ENCODE measurements at places on chromosomes 5 and 9.

DNA sequence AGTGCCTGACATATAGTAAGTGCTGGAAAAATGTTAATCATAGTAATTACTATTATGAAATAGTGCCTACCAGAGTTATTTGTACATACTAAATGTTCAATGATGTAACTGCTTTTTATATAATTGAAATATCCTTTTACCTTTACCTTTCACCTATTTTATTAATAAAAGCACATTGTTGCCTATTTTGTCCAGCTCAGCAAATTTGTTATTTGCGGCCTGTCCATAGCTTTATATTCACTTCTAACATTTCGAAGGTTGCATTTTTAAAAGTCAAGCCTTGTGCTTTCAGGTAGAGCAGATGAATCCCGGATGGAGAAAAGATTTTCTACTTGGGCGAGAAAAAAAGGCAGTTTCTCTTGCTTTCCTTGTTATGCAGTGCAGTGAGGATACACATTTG lies 119.3 kb downstream of the TLE1 start:
- DNase-seq, result no peak

DNA sequence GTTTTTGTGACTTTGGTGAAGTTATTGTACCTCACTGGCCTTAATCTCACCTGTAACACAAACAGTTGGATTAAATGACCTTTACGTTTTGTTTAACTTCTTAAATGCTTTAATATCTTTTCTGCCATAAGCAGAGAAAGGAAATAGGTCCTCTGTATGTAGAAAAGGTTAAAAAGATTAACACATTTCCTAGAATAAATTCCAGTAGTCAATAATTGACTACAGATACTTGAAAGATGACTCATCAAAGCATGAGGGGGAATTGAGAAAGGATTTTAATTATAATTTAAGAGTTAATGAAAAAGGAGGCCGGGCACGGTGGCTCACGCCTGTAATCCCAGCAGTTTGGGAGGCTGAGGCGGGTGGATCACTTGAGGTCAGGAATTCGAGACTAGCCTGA lies 35.8 kb upstream of the CMYA5 start:
- no peak for DNase-seq

GRCh38 chr9:127608104-127608966 lies 3.7 kb upstream of the STXBP1 start:
- peak; percentile 21 for DNase-seq

DNA sequence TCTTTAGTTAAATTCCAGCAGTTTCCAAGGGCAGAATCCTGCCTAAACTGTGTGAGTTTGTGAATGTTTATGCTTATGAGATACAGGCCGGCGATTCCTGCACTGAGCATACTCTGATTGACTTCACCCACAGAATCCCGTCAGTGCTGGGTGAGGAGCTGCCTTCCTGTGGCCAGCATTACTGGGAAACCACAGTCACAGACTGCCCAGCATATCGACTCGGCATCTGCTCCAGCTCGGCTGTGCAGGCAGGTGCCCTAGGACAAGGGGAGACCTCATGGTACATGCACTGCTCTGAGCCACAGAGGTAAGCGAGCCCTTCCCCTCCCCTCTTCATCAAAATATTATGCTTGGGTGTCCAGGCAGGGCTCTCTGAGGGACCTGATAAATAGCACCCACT lies 103.7 kb downstream of the CMYA5 start:
- no peak for DNase-seq

DNA sequence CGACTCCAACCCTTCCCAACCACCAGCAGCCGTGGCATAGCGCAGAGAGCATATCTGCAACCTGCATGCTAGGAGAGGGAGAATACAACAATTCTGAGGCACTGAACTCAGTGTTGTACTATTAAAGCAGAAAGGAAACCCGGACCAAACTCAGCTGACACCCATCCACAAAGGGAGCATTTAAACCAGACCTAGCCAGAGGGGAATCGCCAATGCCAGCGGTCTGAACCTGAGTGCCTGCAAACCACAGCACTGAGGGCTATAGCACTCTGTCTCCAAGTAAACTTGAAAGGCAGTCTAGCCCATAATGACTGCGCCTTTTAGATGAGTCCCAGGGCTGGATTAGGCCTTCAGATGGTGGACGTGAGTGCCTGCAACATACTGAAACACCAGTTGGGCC lies 494.4 kb upstream of the PTPRD start:
- DNase-seq, result no peak

DNA sequence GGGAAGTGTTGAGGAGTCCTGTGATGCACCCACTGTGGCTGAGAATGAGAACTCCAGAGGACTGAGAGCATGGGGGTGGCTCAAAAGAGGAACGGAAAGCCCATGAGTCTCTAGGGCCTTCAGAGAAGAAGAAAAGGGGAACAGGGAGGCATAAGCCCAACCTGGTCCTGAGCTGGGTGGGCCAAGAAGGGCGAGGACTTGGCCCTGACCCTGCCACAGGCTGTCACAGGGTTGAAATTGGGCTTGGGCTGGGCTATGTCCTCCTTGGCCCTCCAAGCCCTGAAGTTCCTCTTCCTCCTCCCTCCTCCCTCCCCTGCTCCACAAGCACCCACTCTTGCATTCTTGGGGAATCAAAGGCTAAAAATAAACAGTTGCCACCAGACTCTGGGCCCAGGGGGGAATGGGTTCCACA lies 49.3 kb upstream of the PPARGC1B start:
- DNase-seq, result peak; percentile 64

Data from bone marrow (tissue), 2 donors.